ENCODE measurements at places on chromosomes 12 and 14.

- DNase-seq: no peak
Observed at GRCh38 chr12:103811791-103812190, 29.2 kb downstream of the NT5DC3 start.

GRCh38 chr12:64652346-64652745 is 42.1 kb downstream of the RASSF3 start:
- no peak for DNase-seq

GRCh38 chr12:38919191-38919590 is 13.8 kb upstream of the CPNE8 start:
- no peak for DNase-seq

- no peak for DNase-seq
Observed at GRCh38 chr14:70655110-70655826, 13.6 kb downstream of the TTC9 start.

GRCh38 chr14:93430315-93431035 is at the start of gene UNC79:
Gene UNC79, plus strand, starts transcription at chr14:93430939. Its CDS starts 91 bp downstream, at chr14:93431030.
- DNase-seq: no peak

GRCh38 chr14:55556929-55557623 is 22.9 kb upstream of the KTN1 start:
- DNase-seq: peak; percentile 66

DNA sequence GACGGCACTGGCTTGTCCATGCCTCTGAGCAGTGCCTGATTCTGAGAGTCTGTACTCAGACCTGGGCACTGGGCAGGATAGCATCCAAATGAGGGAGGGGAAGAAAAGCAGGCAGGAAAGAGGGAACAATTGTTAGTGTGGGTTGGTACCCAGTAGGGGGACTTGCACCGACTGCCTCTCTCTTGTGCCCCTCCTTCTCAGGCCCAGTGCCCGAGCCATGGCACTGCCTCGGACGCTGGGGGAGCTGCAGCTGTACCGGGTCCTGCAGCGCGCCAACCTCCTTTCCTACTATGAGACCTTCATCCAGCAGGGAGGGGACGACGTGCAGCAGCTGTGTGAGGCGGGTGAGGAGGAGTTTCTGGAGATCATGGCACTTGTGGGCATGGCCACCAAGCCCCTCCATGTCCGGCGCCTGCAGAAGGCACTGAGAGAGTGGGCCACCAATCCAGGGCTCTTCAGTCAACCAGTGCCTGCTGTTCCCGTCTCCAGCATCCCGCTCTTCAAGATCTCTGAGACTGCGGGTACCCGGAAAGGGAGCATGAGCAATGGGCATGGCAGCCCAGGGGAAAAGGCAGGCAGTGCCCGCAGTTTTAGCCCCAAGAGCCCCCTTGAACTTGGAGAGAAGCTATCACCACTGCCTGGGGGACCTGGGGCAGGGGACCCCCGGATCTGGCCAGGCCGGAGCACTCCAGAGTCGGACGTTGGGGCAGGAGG is 2.2 kb downstream of the NAB2 start:
- DNase-seq: no peak

GRCh38 chr14:104685998-104686610 is 3.3 kb upstream of the INF2 start:
- no peak for DNase-seq

GRCh38 chr12:5481645-5482044 is 49.7 kb downstream of the NTF3 start:
- no peak for DNase-seq

GRCh38 chr12:11746024-11746771 is 96.7 kb downstream of the ETV6 start:
- DNase-seq: no peak

DNA sequence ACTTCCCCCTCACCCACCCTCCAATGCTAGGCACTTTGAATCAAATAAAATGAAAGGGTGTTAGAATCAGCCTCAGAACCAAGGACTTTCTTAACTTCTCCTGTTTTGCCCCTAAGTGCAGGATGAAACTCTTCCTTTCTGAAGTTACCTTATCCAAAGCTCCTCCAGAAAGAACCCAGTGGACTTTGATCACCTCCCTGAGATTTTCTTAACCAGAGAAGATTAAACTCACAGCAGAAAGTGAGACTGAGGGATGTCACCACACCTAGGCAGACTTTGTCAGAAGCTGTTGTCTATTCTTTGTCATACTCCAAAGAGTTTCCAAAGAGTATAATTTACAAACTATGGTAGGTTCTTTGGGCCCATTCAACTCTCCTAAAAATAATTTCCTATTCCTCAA is 14.2 kb upstream of the RNASE3 start:
- no peak for DNase-seq

DNA sequence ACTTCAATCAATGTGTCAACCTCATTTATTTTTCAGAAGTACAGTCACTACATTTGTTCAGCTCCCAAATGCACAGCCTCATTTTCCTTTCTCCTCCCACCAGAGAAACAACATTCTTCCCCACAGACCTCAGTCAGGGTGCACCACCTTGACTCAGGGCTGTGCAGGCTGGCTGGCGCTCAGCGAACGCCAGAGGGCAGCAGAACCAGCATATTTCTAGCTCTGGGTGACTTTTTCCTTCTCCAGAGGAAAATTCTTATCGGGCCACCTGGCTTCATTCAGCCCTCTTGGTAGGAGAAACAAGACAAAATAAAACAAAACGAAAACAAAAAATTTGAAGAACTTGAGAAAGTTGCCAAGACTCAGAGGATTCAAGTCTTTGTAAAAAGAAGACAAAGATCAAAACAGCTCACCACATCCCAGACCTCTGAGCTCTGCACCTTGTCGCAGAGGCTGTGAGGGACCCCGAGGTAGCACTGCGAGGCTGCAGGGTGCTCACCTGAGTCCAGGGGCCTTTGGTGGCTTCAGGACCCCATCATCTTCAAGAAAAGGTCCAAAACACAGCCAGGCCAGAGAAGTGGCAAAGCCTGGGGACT is 33.7 kb downstream of the PAH start:
- no peak for DNase-seq

DNA sequence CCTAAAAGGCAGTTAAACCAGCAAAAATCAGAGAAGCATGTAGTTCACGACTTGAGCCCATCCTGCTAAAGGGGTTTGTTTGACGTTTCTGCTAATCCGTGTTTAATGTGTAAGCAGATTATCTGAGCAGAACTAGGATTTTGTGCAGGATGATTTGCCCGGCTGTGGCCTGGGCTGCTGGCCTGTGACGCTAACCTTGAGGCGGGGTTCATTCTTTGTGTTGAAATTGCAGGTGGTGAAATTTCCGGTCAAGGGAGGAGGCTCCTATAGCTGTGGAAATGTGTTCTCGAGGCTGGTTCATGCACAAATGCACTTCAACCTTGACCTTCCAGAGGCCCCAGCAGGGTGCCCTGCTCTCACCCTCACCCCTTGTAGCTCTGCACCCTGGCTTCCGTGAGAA is 63.7 kb downstream of the SLC24A4 start:
- DNase-seq: no peak

GRCh38 chr12:79857675-79858074 is 77.2 kb downstream of the PPP1R12A start:
- no peak for DNase-seq

DNA sequence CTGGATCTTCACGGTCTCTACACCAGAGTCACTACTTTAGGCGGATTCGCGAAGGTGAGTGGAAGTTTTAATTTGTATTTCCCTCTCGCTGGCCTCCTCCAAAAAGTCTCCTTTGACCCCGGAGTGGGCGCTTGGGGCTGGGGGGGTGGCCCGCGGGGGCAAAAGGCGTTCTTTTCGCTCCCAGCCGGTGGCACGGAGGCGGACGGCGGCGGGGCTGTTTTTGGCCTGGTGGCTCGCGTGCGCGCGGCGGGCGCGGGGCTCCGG is 510 bp downstream of the ARID2 start:
- no peak for DNase-seq

DNA sequence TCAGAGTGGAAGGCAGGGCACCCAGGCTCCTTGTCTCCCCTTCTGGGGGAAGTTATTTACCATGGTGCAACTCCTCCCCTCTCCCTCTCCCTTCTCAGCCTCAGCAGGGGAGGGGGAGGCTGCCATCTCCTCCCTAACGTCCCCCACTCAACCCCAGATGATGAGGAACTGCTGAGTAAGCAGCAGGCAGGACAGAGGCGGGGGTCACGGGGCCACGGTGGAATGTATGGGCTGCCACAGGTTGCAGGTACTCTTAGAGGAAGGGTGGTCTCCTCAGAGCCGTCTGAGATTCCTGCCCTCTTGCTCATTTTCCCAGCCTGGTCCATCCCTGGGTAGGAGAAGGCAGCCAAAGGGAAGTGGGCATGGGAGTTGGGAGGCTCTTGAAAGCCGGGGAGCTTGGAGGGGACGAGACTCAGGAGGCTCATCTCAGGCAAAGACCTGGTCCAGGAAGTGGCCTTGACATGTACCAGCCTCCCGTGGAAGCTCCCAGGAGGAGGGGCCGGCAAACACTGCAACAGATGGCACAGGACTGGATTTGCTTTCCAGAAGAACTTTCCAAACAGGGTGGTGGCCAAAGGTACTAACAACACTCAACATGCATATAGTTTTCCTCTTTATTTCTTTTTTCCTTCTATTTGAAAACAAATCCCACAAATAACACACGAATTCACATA is 19.0 kb downstream of the RIN3 start:
- DNase-seq: no peak

DNA sequence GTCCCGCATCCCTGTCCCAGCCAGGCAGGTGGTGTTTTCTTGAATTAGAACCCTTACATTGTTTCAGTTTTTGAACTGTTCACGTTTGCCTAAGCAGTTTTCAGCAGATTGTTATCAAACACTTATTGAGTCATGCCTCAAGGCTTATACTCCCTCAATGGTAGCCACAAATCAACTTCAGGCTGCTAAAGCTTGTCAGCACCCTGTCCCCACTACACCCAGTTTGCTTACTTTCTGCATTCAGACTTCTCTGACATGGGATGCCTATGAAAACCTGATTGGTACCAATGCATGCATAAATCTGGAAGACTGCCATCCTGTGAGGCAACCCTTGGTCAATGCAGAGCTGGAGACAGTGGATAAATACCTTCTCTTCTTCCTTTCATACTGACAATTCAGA is 225.4 kb downstream of the BTG1 start:
- no peak for DNase-seq

DNA sequence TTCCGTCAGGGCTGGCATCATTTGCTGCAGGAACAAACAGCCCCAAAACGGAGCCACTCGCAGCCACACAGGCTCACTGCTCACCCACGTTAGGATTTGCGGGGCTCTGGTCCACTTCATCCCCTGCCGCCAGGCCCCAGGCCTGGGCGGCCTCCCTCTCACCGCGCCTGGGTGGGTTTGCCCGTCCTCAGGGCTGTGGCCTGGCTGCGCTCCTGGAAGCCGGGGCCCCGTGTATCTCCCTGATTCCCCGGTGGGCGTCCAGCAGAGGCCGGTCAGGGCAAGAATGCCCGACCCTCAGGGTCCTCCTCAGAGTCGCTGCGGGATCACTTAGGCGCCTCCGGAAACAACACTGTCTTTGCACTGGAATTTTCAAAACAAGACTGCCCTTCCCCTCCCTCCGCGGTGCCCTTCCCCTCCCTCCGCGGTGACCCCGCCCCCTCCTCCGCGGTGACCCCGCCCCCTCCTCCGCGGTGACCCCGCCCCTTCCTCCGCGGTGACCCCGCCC is 15.7 kb upstream of the FBRSL1 start:
- DNase-seq: no peak

GRCh38 chr14:93045211-93045674 is 70.5 kb downstream of the ITPK1 start:
- no peak for DNase-seq

GRCh38 chr12:67593041-67593440 is 55.5 kb upstream of the DYRK2 start:
- no peak for DNase-seq

- DNase-seq: no peak
Observed at GRCh38 chr14:68357777-68358176, 435.1 kb downstream of the ZFP36L1 start.

DNA sequence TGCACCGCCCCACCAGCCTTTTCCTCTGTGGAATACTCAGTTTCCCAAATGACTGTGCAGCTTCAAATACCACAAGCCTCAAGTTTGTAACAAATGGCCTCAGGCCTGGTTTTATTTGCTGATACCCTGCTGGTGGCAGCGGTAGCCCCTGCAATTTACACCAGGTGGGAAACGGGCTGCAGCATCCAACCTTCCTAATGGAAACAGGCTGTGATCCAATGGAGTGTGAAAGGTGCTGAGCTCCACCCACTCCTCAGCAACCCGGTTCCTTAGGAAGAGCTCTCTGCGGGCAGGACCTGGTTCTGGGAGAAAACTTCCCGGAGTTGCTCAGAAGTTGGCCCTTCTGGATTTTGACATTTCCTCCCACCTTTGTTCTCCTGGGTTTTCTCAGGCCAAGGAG is 41.7 kb upstream of the LTA4H start:
- no peak for DNase-seq

- no peak for DNase-seq
Observed at GRCh38 chr12:131378176-131378842, 332.6 kb upstream of the SFSWAP start.

GRCh38 chr12:3723916-3724805 is 28.7 kb downstream of the CRACR2A start:
- DNase-seq: no peak

DNA sequence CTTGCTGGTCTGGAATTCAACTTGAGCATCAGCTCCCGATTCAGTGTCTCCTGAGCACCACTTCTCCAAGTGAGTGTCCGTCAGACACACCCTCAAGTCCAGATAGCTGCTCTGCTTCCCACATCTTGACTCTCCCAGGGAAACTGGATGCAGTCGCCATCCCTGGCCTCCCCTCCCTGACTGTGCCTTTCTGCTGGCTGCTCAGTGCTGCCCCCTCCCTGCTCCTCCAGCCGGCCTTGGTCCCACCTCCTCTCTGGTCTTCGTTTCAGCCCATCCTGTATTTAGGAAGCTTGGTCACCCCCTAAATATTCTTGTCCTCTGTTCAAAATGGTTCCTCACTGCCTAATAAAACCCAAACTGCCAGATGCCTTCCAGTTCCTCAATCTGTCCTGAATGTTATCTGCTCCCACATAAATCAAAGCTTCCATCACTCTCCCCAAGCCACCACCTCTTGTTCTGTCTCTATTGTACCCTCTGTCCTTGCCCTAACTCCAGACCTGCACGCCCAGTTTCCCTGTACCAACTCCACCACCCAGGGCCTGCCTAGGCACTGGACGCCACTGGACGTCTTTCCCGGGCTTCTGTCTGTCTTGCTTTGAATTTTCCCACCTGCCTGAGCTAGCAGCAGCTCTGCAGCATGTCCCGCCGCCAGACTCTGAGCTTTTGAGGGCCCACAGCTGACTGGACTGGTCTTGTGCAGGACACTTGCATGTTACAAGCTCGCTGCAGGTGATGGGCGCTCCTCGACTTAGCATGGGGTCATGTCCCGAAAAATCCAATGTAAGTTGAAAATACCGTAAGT is 33.8 kb downstream of the CCDC92 start:
- DNase-seq: no peak

DNA sequence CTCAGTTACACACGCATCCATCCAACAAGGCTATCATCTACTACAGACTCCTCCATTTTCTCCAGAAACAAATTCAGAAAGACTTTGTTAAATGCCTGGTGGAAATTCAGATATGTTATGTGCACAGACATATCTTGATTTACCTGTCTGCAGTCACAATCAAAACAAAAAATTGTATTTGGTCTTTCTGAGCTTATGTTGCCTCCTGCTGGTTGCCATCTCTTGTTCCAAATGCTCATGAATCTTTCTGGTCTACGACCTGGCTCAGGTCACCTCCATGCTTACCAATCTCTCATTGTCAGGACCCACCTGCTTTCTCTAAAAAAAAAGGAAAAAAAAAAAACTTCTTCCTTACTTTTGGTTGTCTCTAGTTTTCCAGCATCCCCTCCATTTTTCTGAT is 169.2 kb upstream of the PLXNC1 start:
- DNase-seq: no peak

GRCh38 chr14:35046751-35047536 is 872 bp downstream of the FAM177A1 start:
- no peak for DNase-seq

All from BJ (cell line).